Pericardium fibroblast (primary cell): ENCODE measurements at places on chromosomes 16 and 17. TPM values are rescaled to one million over a fixed set of nuclear protein-coding genes. Genes with fewer than 3 reads are reported as not detected.

The NOD2 gene
- not detected in 2 replicates for total RNA-seq

The MSI2 gene
- total RNA-seq, result 5.6 and 8.8 TPM in 2 replicates

The ATF7IP2 gene
- 1.4 and 3.1 TPM in 2 replicates for total RNA-seq

The WFDC1 gene
- total RNA-seq, result 2.5 TPM in 1 of 2 replicates, not detected in the other

The LITAFD gene
- total RNA-seq, result not detected in 2 replicates

The KRT13 gene
- total RNA-seq, result not detected in 2 replicates

The EPOP gene
- total RNA-seq, result 4.4 and 6.7 TPM in 2 replicates

The SLFN12L gene
- total RNA-seq, result not detected in 2 replicates

The CLEC19A gene
- not detected in 2 replicates for total RNA-seq

The ABCC11 gene
- under 0.01 TPM in 1 of 2 replicates, not detected in the other for total RNA-seq

The TBC1D3B gene
- total RNA-seq, result not detected in 2 replicates

The GLG1 gene
- total RNA-seq, result 111 and 165 TPM in 2 replicates

The TNFRSF13B gene
- total RNA-seq, result not detected in 2 replicates

The TBL3 gene
- 27.9 and 35.8 TPM in 2 replicates for total RNA-seq

The ST6GALNAC2 gene
- 0.82 and 2.4 TPM in 2 replicates for total RNA-seq

The CAPNS2 gene
- not detected in 2 replicates for total RNA-seq

The ABCA9 gene
- total RNA-seq, result 45.8 and 56.8 TPM in 2 replicates

The KRT39 gene
- not detected in 2 replicates for total RNA-seq

The CCL7 gene
- total RNA-seq, result not detected in 2 replicates

The FBXW10B gene
- not detected in 2 replicates for total RNA-seq

The CA7 gene
- total RNA-seq, result not detected in 2 replicates

The AURKB gene
- total RNA-seq, result 0.47 and 0.94 TPM in 2 replicates

The MLKL gene
- total RNA-seq, result 2.8 and 4.6 TPM in 2 replicates

The MED13 gene
- total RNA-seq, result 17.3 and 31.5 TPM in 2 replicates

The RGS11 gene
- total RNA-seq, result 0.94 and 3.4 TPM in 2 replicates

The VASN gene
- total RNA-seq, result 214 and 253 TPM in 2 replicates

The NPIPA2 gene
- total RNA-seq, result 0.58 TPM in 1 of 2 replicates, not detected in the other

The NUPR1 gene
- 58.2 and 72.5 TPM in 2 replicates for total RNA-seq

The NECAB2 gene
- 0.47 TPM in 1 of 2 replicates, not detected in the other for total RNA-seq

The ASPA gene
- 0.85 and 1.4 TPM in 2 replicates for total RNA-seq

The OTOP2 gene
- total RNA-seq, result not detected in 2 replicates

The UMOD gene
- not detected in 2 replicates for total RNA-seq

The PER1 gene
- 45.6 and 51.1 TPM in 2 replicates for total RNA-seq

The NUP93 gene
- total RNA-seq, result 23.4 and 23.7 TPM in 2 replicates

The KSR1 gene
- total RNA-seq, result 7.4 and 20.8 TPM in 2 replicates
